ENCODE measurements at places on chromosomes 11 and 22.

- no peak for DNase-seq
Measured at GRCh38 chr22:49963647-49964026, 3.1 kb downstream of the PIM3 start.

GRCh38 chr11:11403763-11404725 lies 51.0 kb upstream of the CSNK2A3 start:
- DNase-seq = no peak

DNA sequence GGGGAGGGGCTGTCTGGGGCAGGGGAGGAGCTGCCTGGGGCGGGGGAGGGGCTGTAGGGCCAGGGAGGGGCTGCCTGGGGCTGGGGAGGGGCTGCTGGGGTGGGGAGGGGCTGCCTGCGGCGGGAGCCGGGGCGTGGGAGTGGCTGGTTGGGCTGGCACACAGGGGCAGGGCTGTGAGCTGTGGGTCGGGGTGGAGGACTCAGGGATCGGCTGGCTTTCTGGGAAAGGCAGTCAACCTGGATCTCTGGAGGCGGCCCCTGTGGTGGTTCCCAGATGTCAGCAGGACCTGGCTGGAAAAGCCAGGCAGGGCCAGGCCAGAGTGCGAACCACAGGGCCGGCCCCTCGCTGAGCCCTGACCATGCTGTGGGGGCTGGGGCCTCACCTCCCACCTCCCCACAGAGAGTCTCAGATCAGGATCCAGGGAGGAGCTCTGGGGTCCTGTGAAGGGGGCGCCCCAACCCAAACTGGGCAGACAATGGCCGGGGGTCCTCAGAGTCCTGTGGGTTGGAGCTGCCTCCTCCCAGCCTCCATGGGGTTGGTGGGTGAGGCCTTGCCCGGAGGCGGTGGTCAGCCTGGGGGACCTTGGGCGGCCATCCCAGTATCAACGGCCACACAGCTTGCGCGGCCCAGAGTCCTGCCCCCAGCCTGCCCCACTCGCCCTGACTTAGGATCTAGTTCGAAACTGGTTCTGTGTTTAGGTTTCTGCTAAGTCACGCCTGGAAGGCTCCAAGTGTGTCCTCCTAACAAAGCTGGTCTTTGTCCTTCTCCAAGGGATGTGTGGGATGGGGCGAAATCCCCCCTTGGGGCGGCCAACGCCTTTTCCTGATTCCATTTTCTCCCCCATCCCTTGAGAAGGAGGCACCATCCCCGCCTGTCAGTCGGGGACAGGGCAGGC lies 1.9 kb downstream of the MUC5B start:
- no peak for DNase-seq

GRCh38 chr11:134132808-134133207 lies 63.9 kb downstream of the JAM3 start:
- DNase-seq = no peak

DNA sequence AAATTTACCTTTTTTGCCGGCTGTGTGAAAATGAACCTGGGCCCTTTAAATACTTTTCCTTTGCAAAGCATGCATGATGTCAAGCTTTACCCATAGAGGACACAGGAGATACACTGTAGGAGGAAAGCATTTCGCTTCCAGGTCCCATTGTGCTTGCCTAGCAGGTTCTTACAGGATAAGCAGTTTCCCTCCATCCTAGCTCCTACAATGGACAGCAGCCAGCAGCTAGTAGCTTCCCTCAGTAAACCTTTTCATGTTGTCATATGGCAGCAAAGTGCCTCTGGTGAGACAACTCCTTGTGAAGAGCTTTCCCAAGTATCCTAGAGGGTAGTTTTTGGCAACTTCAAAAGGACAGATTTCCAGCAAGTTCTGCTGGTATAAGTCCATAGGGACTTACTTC lies 78.4 kb downstream of the RBFOX2 start:
- DNase-seq = no peak

DNA sequence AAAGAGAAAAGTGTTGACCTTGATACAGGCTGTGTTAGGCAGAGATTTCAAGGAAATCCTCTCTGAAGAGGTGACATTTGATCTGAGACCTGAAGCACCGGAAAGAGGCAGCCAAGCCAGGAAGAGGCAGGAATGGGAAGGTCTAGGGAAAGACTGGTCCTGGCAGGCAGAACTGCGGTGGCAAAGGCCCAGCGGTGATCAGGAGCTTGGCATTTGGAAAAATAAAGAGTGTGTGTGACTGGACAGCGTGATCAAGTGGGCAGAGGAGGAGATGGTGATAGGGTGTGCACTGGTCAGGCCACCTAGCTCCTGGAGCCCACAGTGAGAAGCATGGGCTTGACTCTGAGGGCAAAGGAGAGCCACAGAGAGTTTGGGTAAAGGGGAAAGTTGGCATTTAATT lies 27.2 kb upstream of the GAB4 start:
- no peak for DNase-seq

GRCh38 chr22:30574095-30574981 lies at the start of gene GAL3ST1:
Gene GAL3ST1, minus strand, starts transcription at chr22:30574665. Its CDS starts 17,273 bp downstream, at chr22:30557392.
- DNase-seq = no peak

GRCh38 chr11:133977067-133977677 lies 20.4 kb upstream of the IGSF9B start:
- peak; percentile 78 for DNase-seq

DNA sequence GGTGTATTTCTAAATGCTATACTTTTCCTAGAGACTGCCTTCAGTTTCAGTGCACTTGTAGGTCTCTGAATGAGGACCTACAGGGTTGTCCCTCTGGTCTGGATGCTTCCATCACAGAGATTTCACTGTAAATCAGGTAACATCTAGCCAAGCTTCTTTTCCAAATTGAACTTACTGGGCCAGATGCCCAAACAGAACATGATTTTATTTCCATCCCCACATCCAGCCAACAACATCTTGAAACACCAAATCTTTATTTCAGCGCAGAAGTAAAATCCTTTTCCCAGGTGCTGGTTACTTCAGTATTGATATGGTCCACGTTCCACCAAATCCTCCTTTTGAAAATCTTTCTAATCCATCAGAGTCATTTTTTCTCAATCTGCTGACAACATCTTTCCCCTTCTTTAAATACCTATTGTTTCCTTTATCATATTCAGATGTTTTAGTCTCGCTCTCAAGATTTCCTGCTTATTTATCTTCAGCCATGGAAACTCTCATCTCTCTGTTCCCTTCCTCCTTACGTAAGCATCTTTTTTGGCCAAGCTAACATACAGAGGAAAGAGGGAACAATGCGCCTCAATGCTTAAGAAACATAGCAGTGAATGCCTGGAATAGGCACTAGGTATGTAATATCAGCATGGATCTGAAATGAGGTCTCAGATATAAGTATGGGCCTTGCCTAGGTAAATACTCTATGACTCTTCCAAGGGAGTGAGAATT lies 201.2 kb upstream of the MTNR1B start:
- DNase-seq = no peak

DNA sequence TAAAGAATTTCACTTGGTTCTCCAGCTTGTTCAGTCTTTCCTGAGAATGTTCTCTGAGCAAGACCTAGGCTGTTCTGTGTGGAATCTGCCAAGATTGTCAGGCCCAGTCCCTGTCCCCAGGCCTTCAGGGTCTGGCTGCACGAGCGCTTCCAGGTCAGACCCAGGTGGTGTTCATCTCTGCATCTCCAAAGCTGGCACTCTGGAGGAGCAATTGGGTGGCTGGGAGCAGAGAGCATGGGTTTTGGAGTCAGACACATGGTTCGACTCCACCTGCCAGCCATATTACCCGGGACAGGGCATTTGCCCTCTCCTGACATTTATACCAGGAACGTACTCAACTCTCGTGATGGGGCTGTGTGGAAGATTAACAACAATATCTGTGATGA lies 8.8 kb downstream of the CD5 start:
- DNase-seq = no peak

DNA sequence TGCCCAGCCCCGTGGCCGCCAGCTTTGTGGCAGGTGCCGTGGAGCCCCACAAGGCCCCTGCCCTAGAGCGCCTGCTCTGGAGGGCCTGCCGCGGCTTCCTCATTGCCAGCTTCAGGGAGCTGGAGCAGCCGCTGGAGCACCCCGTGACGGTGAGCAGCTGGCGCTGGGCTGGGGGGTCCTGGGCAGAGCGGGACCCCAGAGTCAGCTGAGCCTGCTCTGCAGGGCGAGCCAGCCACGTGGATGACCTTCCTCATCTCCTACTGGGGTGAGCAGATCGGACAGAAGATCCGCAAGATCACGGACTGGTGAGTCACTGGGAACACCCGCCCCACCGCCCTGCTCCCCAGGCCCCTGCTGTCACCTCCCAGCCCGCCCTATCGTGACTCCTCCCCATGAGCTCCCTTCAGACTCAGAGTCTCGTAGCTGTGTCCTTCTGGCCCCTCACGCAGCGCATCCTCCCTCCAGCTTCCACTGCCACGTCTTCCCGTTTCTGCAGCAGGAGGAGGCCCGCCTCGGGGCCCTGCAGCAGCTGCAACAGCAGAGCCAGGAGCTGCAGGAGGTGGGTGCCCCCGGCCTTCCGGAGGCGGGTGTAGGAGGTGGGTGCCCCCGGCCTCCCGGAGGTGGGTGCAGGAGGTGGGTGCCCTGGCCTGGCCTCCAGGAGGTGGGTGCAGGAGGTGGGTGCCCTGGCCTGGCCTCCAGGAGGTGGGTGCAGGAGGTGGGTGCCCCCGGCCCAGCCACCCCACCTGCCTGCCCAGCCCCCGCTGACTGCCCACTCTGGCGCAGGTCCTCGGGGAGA lies 4.7 kb downstream of the TCIRG1 start:
- no peak for DNase-seq

DNA sequence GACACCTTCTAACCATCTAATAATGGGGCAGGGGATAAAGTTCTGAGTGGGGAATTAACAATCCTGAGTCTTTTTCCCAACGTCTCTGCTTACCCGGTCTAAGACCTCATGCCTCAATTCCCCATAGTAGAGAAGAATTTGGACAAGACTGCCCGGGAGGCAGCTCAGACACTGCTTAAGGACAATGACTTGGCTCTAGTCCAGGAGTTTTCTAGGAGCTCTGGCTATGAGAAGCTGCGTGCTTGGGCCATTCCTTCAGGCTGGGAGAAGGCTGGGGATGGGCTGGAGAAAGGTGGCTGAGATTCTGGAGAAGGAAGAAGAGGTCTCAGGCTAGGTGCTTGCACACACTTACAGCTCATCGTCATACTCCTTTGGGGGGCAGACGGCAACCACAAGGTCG lies 19.8 kb upstream of the ABCC8 start:
- DNase-seq = no peak

GRCh38 chr11:117194267-117194666 lies 4.9 kb upstream of the TAGLN start:
- DNase-seq = no peak

- no peak for DNase-seq
Measured at GRCh38 chr11:118746988-118747585, 43.9 kb downstream of the DDX6 start.

GRCh38 chr11:11691296-11692151 lies 69.7 kb upstream of the GALNT18 start:
- DNase-seq = no peak

DNA sequence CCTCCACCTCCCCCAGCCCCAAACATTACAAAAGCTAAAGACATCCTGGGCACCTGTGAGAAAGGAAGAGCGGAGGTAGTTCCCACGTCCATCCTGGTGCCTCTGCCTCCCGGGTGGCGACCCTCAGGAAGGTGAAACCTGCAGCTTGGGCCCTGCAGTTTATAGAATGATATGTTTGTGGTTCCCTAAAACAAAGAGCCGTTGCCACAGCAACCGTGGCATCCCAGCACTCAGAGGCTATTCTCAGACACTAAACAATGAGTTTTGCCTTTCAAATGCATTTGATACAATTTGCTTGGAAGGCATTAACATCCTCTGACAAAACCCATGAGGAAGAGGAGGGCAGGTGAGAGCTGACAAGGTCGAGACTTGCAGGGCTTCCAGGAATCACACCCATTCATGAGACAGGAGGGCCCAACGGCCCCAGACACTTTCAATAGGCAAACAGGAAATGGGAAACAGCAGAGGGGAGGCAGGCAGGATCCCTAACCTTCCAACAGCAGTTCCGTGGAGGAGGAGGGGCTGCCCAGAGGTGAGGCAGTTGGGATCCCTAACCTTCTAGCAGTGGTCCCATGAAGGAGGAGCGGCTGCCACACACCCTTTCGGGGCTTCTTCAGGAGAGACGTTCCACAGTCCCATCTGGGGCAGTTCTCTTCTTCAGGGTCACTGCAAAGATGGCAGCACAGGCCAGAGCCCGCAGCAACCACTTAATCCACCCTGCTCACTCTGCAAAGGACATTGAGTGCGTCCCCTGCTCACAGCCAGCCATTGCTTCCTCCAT lies 379.2 kb downstream of the SHANK2 start:
- no peak for DNase-seq

- DNase-seq = no peak
Measured at GRCh38 chr22:38167988-38168407, 13.6 kb downstream of the PLA2G6 start.

DNA sequence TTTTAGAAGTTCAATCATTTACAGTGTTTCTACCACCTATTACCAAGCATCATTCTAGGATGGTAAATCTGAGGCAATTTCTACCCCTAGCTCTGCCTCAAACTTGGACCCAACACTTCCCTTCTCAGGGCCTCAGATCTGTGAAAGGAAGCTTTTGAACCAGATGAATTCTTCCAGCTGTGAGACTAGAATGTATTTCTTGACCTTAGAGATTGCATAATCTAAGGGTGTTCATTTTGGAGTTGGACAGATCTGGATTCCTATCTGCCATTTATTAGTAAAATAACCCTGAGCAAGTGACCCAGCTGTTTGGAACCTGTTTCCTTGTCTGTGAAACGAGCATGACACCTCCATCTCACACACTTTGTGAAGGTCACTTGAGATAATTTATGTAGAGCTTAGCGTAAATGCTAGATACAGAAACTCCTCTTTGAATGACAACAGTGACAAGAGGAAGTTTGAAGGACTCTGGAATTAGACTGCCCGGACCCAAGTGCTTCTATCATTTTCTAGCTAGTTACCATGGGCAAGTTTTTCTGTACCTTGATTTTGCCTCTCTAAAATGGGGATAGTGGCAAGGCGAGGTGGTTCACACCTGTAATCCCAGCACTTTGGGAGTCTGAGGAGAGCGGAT lies 3.8 kb upstream of the INTS5 start:
- no peak for DNase-seq

DNA sequence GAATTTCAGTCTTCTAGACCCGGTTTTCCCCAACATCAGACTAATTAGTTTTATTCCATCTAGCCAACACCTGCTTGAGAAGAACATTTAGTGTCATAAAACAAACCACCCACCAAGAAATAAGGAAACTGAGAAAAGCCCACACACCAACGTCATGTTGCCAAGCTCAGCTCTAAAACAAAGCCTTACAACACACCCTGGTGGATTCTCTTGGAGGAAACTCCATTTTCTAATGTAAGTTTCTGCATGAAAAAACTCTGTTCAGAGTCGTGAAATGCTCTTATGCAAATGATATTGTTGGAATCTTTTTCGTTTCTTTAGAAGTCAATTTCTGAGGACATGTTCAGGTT lies 105.0 kb upstream of the RAG2 start:
- no peak for DNase-seq

DNA sequence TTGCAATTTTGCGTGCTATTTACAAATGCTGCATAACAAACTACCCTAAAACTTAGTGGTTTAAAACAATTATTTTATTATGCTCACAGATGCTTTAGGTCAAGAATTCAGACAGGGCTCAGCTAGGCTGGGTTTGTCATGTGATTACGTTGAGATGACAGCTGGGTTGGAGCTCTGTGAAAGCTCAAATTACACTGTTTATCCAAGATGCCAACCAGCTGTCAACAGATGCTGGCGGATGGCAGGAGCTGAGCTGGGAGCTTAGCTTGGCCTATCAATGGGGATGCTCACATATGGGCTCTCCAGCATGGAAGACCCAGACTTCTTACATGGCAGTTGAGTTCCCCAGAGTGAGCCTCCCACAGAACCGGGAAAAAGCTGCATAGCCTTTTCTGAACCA lies 62.7 kb downstream of the STK33 start:
- no peak for DNase-seq

Data from GM12891 (cell line).